ENCODE measurements at places on chromosomes 16 and 17.

DNA sequence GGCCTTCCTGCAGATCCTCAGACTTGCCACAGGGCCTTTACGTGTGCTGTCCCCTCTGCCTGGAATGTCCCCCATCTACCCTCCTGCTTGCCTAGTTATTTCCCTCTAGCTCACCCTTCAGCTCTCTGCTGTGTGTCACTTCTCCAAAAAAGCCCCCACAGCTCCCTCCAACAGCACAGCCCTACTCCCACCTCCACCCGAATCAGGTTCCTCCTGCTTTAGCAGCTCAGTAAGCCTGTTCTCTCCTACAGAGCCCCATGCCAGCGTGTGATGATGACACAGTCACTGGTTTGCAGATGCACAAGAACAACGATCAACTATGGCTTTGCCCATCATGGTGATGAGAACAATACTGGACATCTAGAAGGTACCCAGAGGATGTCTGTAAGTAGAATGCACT, 7.1 kb upstream of the SAMD14 start:
- no peak for DNase-seq

DNA sequence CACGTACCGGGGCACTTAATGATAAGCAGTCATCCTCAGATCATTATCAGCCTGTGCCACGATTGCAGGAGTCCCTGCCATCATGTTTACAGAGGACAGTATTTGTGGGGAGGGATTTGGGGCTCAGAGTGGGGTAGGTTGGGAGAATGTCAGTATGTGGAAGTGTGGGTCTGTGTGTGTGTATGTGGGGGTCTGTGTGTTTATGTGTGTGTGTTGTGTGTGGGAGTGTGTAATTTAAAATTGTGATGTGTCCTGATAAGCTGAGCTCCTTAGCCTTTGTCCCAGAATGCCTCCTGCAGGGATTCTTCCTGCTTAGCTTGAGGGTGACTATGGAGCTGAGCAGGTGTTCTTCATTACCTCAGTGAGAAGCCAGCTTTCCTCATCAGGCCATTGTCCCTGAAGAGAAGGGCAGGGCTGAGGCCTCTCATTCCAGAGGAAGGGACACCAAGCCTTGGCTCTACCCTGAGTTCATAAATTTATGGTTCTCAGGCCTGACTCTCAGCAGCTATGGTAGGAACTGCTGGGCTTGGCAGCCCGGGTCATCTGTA, 13.5 kb upstream of the EFCAB13 start:
- no peak for DNase-seq

DNA sequence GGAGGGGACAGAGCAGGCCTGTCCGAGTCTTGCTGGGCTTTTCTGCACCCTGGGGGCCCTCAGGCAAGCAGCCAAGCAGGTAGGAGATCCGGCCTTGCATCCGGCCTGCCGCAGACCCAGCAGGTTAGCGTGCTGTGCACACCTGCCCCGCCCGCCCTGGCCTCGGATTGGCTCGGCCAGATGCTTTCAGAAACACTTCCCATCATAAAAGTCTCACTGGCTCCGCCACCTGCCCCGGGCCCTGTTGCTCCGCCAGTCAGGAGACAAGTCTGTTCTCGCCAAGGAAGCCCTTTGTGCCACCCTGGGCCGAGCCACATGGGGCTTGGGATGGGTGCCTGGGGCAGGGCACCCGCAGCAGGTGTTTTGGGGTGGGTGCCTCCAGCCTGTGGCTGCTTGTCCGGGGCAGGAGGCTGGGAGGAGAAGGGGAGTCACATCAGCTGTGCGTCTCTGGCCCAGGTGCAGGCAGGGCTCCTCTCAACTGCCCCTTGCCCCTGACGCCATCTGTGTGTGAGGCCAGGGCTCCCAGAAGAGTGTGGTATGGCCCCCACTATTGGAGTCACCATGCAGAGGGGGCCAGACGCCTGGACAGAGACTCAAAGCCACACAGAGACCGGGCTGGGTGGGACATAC, 228.2 kb upstream of the GSE1 start:
- no peak for DNase-seq

DNA sequence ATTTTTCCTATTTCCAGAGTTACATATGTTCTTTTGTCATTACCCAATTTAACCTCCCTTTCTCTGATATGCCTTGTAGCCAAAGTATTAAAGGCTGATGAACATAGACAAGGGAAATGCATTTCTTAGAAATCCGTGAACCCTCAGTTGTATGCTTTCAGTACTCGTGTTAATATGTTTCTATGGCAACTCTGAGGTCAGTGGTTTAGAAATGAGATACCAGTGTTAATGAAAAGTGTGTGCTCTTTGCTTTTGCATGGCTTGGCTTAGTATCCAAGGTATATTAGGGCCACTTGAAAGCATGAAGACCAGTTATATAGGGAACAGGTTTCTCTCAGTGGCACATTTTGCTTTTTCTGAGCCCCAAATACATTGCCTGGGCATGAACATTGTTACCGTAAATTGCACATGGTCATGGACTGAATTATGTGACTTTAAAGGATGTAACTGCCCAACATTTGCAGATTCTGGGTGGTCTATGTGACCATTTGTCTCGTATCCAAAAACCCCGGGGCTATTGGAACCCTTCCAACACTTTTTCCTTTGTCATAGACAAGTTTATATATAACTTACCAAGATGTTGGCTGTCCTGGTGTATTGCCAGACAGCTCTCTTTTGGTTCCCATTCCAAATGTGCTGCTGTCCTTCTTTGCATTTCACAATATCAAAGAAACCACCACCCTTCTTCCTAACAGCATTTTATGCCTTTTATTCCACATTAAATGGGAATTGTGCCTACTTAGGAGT, 17.5 kb downstream of the ABHD15 start:
- DNase-seq = peak; percentile 22

DNA sequence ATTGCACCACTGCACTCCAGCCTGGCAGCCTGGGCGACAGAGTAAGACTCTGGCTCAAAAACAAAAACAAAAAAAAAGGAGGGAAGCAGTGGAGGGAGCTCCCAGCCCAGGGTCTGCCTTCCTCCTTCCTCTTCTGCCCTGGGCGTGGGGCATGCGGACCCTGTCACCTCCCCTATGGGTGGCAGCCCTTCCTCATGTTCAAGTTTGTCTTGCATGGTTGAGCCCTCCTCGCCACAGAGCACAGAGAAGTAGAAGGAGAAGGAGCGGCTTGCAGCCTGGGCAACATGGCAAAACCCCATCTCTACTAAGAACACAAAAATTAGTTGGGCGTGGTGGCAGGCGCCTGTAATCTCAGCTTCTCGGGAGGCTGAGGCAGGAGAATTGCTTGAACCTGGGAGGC, 21.4 kb upstream of the TIMP2 start:
- no peak for DNase-seq

DNA sequence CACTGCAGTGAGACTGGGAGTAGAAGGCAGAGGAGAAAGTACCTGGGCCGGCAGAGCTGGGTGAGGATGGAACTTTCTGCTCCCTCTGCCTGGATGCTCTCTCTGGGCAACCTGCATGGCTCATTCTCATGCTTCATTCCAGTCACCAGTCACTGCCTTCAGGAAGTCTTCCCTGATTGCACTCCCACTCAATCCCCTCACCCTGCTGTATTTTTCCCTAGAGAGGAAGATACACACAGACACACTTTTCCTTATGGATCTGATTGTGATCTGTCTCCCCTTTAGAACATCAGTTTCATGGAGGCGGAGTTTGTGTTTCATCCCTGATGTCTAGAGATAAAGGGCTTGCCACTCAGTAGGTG, 44.9 kb downstream of the MEAK7 start:
- no peak for DNase-seq

DNA sequence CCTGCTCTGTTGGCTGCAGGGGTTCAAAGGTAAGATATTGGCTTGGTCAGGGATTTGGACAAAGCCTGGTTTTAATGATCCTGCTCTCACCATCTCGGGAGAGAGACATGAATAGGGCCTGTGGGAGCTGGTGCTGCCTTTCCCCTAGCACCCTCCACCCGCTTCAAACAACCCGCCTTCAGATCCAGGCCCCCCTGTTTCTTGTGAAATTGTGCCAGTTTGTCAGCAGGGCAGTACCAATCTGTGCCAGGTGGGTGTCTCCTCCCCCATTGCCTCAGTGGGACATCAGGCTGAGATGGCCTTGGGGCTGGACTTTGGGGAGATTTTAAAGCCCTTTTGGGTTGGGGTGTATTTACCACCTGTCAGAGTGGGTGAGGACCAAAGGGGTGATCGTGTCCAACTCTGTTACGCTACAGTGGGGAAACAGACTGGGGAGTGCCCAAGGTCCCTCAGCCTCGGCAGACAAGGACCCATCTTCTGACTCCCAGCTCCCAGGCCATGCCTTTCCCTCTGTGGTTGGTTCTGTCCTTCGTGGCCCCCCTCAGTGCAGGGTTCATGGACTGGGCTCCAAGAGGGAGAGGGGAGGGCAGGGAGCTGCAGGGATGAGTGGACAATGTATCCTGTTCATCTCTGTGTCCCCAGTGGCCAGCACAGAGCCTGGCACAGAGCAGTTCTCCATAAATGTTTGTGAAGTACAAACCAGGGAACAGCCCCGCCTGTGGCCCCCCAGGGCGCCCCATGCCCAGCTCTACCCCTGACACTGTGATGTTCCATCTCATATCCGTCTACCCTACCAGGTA, 3.3 kb downstream of the ARHGAP23 start:
- DNase-seq = no peak

DNA sequence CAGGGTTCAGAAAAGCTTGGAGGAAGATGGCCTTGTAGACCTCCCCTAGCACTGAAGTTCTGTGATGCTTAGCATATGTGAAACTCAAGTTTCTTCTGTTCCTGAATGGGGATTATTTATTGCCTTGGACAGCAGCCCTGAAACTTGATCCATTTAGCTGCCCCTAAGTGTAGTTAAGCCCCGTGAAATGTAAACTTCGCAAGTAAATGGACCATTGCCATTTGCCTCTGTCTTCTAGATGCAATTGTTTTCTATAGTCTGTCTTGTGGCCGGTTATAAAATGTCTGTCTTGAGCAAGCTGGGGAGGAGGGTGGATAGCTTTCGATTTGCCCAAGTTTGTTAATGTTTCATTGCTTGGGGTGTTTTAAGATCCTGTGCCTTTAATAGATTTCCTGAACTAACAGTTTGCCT, 261.8 kb downstream of the CDH13 start:
- DNase-seq = peak; percentile 91

GRCh38 chr17:74354123-74354522, 7.5 kb downstream of the BTBD17 start:
- no peak for DNase-seq

DNA sequence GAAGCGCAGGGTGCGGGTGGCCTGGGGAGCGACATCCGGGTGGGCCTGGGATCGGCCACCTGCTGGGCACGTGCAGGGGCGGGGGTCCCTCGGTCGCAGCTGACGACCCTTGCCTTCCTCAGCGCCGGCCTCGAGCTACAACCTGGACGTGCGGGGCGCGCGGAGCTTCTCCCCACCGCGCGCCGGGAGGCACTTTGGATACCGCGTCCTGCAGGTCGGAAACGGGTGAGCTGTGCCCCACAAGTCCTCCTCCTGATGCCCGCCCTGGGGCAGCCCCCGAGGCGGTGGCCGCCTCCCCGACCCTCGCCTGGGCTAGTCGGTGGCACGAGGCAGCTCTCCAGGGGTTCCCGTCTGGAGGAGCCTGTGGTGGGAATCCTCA, 1.5 kb downstream of the ITGAL start:
- DNase-seq = no peak

DNA sequence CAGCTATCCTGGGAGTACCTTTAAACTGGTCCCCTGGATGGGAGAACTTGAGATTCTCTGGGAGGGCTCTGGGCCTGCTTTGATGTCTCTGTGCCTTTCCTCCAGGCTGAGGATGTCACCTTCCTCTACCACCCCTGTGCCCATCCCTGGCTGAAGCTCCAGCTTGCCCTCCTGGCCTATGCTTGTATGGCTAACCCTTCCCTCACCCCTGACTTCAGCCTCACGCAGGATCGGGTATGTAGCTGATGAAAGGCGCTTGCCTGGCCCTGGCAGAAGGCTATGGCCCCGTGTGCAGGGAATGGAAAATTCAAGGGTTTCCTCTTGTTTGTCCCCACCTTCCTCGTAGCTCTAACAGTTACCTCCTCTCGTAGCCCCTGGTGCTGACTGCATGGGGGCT, 3.0 kb downstream of the TP53I13 start:
- no peak for DNase-seq

GRCh38 chr16:1871974-1872635, at the start of gene MEIOB:
TSS of gene MEIOB (minus strand) at chr16:1872164. CDS start at chr16:1868175, 3,989 bp downstream.
- DNase-seq = peak; percentile 39

DNA sequence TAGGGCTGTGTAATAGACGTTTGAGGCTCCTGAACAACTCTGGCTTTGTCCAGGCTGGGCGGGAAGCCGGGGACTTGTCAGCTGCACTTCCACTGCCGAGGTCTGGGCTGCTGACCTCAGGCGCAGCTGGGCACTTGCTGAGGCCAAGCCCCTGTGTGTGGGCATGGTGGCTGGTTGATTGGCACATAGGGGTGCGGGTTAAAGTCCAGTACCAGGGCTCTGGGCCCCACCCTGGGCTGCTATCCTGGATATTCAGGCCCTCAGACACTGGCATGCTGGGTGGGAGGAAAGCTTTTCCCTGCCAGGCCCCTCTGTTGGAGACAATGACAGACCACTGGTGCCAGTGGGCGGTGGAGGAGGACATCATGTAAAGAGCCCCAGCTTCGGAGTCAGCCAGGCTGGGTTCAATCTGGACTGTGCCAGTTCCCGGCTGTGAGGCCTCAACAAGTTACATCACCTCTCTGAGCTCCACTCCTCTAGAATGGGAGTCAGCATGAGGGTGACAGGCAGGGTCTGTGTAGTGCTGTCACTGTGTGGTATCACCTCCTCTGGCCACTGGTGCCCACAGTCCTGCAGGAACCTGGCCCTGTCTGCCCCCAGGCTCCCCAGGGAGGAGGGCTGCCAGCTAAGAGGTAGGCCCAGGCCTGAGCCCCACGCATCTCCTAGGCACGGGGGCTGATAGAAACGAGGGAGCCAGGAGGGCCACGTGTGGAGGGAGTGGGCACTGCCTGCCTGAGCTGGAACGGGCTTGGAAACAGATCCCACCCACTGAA, 42.5 kb downstream of the PSME3IP1 start:
- no peak for DNase-seq

DNA sequence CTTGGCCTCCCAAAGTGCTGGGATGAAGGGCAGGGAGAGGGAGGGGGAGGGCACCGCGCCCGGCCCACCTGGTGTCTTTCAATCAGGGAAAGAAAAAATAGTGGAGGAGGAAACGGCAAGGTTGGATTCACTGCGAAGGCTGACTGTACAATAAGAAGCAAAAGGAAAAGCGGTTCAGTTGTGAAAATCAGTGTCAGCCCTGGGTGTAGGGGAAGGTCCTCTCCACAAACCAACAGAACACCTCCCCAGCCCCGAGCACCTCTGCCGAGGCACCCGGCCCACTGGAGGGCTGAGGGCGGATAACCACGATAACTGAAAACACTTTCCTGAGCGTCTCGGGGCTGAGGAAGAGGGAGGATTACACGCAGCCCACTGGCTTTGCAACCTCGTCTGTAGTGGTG, 1.4 kb upstream of the SPG7 start:
- DNase-seq = no peak

GRCh38 chr17:18371455-18371854, 6.1 kb upstream of the EVPLL start:
- DNase-seq = no peak
